ENCODE measurements at places on chromosomes 2 and 18.

- DNase-seq: no peak
Observed at GRCh38 chr2:45627911-45628310, 16.8 kb upstream of the SRBD1 start.

DNA sequence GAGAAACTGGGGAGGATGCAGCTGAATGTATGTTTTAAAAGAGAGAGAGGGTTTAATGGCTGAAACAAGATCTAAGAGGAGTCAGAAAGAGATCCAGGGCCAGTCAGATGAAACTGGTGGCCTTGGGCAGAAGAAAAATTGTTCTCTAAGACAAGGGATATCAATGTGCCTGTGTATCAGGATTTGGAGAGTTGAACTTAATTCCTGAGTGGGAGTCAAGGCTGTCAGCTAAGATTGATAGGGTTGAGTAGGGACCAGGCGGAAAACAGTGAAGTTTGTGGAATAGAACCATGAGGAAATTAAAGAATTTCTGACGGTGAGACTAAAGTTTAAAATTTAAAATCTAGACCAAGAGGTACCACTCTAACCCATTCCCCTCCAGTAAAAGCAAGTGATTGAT, 199.2 kb downstream of the PARD3B start:
- no peak for DNase-seq

GRCh38 chr2:98496750-98497493, 52.3 kb downstream of the INPP4A start:
- no peak for DNase-seq

GRCh38 chr2:176997074-176997791, 215.4 kb upstream of the HNRNPA3 start:
- DNase-seq: no peak

DNA sequence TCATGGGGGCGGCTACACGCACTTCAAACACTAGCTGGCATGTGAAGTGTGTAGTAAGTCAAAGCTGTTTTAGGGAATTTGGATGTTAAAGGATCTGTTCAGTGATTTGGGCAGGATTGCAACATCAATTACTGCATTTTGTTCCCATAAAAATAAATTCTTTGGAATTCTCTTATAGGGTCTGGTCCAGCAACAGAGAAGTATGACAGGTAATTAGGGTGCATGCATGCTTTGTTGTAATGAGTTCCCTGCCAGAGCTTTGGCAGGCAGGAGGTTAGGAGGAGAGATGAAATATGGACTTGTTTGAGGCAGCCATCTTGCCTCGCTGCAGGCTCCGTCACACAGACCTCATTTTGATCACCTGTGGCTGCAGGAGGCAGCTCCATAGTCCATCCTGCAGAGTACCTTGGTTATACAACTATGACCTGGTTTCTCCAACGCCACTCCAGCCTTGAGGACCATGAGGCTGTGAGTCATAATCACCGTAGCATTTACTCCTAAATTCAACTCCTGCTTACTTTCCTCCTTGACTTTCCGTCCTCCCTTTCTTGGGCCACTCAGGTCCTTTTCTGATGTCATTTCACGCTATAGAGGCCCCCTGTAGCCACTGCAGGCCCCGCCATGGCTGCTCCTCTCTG, 26.5 kb upstream of the EML4 start:
- DNase-seq: no peak

DNA sequence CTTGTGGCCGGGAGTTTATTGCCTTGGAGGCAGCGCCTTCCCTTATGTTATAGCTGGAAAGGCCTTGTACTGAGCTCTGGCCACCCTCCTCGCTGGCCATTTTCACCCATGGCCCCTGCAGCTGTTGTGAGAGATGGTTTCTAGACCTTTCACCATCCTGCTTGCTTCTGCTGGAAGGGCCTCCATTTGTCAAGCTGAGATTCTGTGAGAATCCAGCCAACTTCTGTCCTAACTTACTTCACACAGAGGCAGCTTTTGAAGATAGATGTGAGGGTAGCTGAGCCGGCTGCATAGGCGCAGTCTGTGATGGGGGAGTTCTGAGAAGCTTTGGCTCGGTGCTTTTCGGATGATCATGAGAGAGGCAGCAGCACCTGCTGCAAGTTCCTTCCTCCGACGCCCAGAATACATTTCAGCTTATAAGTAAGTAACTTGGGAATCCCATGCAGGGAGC, 8.7 kb downstream of the CTIF start:
- no peak for DNase-seq

GRCh38 chr2:228798458-228799207, 472.5 kb downstream of the PID1 start:
- DNase-seq: no peak

DNA sequence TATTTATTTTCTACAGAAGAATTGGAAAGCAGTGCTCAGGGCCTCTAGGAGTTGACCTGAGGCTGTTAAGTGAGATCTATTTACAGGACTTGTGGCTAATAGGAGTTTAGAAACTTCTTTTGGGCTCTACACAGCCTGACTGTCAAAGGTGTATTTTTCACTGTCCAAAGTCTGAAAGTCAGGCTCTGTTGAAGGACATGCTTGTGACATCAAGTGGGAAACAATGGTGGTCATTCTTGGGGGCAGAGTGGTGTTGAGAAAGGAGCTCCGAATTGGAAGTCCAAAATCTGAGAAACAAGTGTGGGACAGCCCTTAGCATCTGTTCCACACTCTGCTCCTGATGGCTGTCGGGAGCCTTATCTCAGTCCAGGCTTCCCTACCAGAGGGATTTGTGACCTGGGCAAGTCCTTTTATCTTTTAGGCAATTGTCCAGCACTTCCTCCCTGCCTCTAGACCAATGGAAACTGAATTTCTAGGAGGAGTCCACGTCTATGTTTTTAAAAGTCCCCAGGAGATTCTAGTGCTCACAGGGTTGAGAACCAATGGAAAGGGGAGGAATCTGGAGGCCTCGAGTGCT, 76.4 kb downstream of the LIPG start:
- no peak for DNase-seq
